WTC11 (cell line): ENCODE measurements at places on chromosomes 11 and 22. TPM values are rescaled to one million over a fixed set of nuclear protein-coding genes. Genes with fewer than 3 reads are reported as not detected.

The SMIM35 gene
- total RNA-seq: not detected in 3 replicates

The SYCE3 gene
- 0.46 to 0.89 TPM (median 0.85 TPM) in 3 replicates for total RNA-seq

The OR10D3 gene
- total RNA-seq: not detected in 3 replicates

The OR4A16 gene
- total RNA-seq: not detected in 3 replicates

The CEP126 gene
- 1.9 to 2.4 TPM (median 2.0 TPM) in 3 replicates for total RNA-seq

The UCP3 gene
- 0.50 to 0.73 TPM (median 0.55 TPM) in 3 replicates for total RNA-seq

The ESRRA gene
- total RNA-seq: 56.3 to 81.9 TPM (median 59.1 TPM) in 3 replicates

The DRG1 gene
- total RNA-seq: 60.4 to 79.2 TPM (median 64.0 TPM) in 3 replicates

The EP300 gene
- total RNA-seq: 95.6 to 97.1 TPM (median 95.8 TPM) in 3 replicates

The POU2AF2 gene
- not detected in 3 replicates for total RNA-seq

The MN1 gene
- 16.3 to 21.3 TPM (median 16.7 TPM) in 3 replicates for total RNA-seq

The ZBTB16 gene
- 0.34 to 0.57 TPM (median 0.55 TPM) in 3 replicates for total RNA-seq

The EXPH5 gene
- 8.1 to 11.2 TPM (median 9.2 TPM) in 3 replicates for total RNA-seq

The EFCAB6 gene
- total RNA-seq: 0.25 to 0.94 TPM (median 0.41 TPM) in 3 replicates

The APOBEC3C gene
- 33.4 to 40.4 TPM (median 39.4 TPM) in 3 replicates for total RNA-seq

The EHF gene
- 0.16 to 0.60 TPM (median 0.46 TPM) in 3 replicates for total RNA-seq

The GALNT18 gene
- total RNA-seq: 4.4 to 5.0 TPM (median 5.0 TPM) in 3 replicates

The PHLDA2 gene
- total RNA-seq: 9.4 to 11.0 TPM (median 9.6 TPM) in 3 replicates

The MAJIN gene
- total RNA-seq: not detected in 3 replicates

The KRTAP5-3 gene
- total RNA-seq: not detected in 3 replicates

The MEI1 gene
- 0.16 to 1.1 TPM (median 0.35 TPM) in 3 replicates for total RNA-seq

The ESAM gene
- total RNA-seq: 0.44 to 0.64 TPM (median 0.48 TPM) in 3 replicates

The NARS2 gene
- 36.4 to 42.8 TPM (median 42.6 TPM) in 3 replicates for total RNA-seq

The DEUP1 gene
- total RNA-seq: 0.16 to 0.53 TPM (median 0.44 TPM) in 3 replicates

The RTN3 gene
- total RNA-seq: 156 to 167 TPM (median 159 TPM) in 3 replicates

The LRRC32 gene
- 0.74 to 1.7 TPM (median 1.6 TPM) in 3 replicates for total RNA-seq

The MB gene
- total RNA-seq: 0.50 to 1.0 TPM (median 0.60 TPM) in 3 replicates

The LRRN4CL gene
- total RNA-seq: 0.16 to 0.39 TPM (median 0.23 TPM) in 3 replicates

The RASSF10 gene
- total RNA-seq: 2.6 to 3.2 TPM (median 2.9 TPM) in 3 replicates

The UPK2 gene
- not detected in 3 replicates for total RNA-seq

The BTG4 gene
- total RNA-seq: 0.18 TPM in 1 of 3 replicates, not detected in the others

The YPEL1 gene
- 7.7 to 17.7 TPM (median 15.5 TPM) in 3 replicates for total RNA-seq

The OR56A1 gene
- total RNA-seq: 0.14 to 0.35 TPM (median 0.14 TPM) in 3 replicates

The ARHGAP20 gene
- 0.07 to 0.15 TPM (median 0.07 TPM) in 3 replicates for total RNA-seq

The ISX gene
- total RNA-seq: not detected in 3 replicates

The SMARCB1 gene
- 135 to 149 TPM (median 146 TPM) in 3 replicates for total RNA-seq

The RAB38 gene
- total RNA-seq: 13.3 to 18.4 TPM (median 17.5 TPM) in 3 replicates
